Activated naive CD4-positive, alpha-beta T cell treated with anti-CD3 and anti-CD28 coated beads, Interleukin-2, amount 50 U/mL, for 72 hours (primary cell): ENCODE measurements at places on chromosomes 7 and 10.

- DNase-seq, result no peak
These were observed 103.5 kb downstream of the HIPK2 start for GRCh38 chr7:139674341-139674740.

DNA sequence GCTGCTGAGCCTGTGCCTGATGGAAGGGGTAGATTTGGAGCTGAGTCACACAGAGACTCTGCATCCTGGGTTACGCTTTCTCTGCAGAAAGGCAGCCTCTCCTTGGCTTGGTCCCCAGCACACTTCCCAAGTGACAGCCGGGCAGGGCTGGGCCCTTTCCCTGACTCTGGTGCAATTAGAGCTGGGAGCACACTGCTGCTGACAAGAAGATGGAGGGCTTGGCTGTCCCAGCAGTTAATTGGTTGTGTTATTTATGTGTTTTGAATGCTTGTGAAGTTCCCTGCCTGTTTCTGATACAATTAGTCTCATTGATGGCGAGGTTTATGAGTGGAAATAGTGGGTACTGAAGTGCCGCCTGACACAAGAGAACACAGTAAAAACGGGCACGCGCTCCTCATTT lies 123.6 kb downstream of the TCERG1L start:
- DNase-seq, result no peak

DNA sequence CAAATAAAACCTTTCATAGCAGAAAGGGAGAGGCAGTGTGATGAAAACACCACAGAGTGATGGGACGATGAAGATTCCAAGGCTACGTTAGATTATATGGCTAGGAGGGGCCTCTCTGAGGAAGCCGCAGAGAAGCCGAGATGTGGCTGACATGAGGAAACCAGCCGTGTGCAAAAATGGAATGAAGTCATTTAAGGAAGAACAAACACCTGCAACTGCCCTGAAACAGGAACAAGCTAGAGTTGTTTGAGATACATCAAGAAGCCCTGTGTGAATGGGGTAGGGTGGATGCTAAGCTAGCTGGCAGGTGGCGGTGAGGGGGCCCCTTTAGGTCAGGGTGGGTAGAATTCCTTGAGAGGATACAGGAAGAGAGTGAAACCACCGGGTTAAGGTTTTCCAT lies 129.5 kb downstream of the KLF6 start:
- no peak for DNase-seq

GRCh38 chr7:149248777-149249176 lies 9.3 kb downstream of the ZNF212 start:
- no peak for DNase-seq

DNA sequence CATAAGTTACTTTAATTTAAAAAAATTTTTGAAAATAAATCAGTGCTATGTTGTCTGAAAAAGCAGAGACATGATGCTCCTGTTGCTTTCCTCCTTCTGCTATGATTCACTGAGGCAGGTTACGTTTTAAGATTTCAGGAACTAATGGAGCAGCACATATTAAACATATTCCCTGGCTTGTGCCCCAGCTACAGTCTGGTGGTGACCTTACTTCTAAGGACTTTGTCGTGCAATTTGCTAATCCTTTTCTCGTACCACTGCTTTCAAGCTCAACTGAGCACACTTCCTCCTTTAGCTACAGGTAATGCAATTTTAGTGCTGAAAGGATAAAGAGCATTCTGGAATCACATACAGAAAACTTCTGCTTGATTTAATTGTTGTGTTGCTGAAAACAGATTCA lies 16.2 kb upstream of the PRR15 start:
- DNase-seq, result no peak

- DNase-seq, result no peak
These were observed 317.8 kb downstream of the SH2D4B start for GRCh38 chr10:80855348-80855971.
